ENCODE measurements at places on chromosomes 1 and 21.

DNA sequence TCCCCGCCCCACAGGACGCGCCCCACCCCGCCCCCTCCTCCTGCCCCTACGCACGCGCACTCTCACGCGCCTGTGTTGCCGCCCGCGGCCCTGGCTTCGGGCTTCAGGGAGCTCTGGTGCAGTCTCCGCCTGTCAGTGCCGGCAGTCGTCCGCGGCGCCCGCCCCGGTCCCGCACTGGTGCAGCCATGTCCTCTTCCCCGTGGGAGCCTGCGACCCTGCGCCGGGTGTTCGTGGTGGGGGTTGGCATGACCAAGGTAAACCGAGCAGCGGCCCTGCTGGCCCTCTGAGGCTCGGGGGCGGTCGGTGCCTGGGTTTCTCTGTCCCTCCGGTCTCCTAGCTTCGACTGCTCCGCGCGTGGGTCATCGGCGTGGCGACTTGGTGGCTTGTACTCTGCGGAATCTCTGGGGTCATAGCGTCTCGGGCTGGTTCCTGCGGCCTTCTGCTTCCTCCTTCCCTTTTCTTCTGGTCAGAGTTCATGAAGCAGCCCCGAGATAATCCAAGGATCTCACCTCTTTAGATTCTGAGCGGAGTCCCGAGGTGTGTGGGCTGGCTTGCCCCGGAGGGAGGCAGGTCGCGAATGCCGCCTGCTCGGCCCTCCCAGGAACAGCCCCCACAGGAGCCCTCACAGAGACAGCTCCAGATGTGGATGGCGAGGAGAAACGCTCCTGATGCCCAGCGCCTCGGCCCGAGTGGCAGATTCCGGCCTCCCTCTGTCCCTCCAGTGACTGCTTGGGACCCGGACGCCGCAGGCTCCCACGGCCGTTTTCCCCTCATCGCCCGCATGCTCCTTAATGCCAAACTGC is at the start of gene SCP2:
Gene SCP2, plus strand, starts transcription at position 65 of the 803 bp plus-strand sequence. Its CDS starts 121 bp downstream, at position 186.
- no peak for DNase-seq

DNA sequence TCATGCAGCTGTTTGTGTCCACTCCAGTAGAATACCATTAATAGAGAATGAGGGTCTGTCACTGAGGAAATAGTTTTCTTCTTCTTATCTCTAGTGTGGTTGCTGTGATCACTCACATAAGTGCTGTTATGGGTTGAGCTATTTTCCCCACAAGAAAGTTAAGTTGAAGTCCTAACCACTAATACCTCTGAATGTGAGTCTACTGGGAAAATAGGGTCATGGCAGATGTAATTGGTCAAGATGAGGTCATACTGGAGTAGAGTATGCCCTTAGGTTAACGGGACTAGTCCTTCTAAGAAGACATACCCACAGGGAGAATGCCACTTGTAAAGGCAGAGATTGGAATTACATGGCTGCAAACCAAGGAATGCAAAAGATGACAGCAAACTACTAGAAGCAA is 70.5 kb upstream of the COL24A1 start:
- no peak for DNase-seq

- no peak for DNase-seq
These were observed 32.4 kb downstream of the KIF1B start for GRCh38 chr1:10242811-10243210.

DNA sequence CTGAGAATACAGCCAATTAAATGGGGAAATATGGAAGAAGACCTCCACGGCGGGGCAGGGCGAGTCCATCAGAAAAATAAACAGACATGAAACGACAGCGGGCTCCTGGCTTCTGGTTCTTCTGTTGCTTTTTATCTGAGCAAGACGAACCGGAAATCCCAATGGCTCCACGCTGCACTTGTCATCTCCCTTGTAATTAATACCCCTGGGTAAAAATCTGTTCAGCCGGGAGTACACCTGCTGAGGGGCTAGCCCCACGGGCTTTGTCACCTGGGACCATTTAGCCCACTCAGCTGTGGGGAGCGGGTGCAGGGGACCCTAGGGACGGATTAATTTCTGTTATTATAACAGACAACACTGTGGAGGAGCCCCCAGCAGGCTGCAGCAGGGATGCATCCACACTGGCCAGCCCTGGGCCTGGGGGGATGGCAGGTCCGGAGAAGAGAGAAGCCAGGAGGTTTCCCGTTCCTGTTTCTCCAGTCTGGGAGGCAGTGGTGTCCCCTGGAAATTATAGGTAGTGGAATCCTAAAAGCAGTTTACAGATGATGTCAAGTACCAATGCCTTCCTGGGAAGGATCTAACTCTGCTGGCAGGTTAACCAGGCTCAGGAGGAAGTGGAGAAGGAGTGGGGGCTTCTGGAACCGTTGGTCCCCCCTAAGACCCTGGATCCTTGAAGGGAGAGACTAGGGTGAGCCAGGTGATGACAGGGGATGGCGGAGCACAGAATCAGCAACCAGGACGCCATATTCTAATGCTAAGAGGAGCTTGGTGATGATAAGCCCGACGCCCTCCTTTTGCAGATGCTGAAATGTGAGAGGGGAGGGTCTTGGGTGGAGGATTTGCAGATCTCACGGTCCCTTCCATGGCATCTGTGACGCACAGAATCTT is 566.1 kb downstream of the PTPRU start:
- no peak for DNase-seq

DNA sequence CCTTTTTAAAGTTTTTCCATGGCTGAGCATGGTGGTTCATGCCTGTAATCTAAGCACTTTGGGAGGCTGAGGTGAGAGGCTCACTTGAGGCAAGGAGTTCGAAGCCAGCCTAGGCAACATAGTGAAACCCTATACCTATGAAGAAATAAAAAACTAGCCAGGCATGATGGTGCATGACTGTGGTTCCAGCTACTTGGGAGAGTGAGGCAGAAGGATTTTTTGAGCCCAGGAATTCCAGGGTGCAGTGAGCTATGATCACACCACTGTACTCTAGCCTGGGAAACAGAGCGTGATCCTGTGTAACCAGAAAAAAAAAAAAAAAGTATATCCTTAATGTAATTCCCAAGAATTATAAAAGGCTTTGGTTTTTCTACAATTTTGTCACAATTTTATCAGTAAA is 17.4 kb downstream of the DEPDC1 start:
- DNase-seq = no peak

DNA sequence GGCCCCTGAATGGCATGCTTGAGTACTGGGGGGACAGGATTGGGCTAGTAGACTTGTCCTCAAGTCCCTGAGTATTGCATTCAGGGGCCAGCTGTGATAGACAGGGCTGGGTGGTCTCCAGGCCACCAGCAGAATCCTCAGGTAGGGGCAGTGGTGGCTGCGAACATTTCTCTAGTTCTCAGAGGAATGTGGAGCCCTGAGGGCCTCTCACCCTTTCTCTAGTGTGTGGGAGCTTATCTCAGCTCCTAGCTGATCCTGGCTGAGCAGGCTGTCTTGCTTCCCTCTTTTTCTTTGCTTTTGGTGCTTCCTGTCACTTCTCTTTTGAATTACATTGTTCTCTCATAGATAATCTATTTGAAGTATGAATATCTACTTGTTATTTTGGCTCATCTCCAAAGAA is 30.0 kb upstream of the PM20D1 start:
- no peak for DNase-seq

GRCh38 chr21:25563361-25564116 is 43.7 kb downstream of the MRPL39 start:
- DNase-seq = no peak

GRCh38 chr1:156838972-156839371 is 19.9 kb downstream of the INSRR start:
- no peak for DNase-seq

DNA sequence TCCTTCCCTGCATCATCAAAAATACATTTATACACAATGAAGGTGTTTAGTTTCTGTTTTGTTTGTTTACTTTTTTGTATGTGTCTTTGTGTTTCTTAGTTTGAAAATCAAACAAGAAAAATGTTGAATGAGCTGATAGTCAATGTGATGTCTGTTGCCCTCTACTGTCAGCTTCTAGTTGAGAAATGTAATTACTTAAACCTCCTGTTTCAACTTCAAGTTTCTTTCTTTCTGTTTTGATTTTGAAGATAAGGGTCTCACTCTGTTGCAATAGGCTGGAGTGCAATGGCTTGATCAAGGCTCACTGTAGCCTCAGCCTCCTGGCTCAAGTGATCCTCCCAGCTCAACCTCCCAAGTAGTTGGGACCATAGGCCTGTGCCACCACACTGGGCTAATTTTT is 37.5 kb downstream of the SPTA1 start:
- DNase-seq = no peak

DNA sequence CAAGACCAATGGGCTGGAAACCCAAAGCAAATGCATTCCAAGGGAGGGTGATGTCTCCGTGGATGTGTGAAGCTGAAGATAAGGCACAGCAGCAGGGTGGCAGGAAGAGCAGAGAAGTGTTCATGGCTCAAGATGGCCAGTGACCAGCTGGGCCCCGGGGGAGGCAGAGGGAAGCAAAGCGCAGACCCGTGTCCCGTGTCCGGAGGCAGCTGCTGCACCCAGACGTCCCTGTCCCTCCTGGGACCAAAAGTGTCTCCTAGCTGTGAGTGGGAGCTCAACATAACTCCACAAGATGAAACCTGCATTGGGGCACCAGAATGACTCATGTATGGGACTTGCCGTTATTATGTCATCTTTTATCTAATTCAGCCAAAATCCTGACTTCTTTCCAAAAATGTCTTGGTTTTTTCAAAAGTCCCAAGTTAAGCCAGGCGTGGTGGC is 118.2 kb downstream of the RIPK4 start:
- no peak for DNase-seq
